Activated CD4-positive, alpha-beta memory T cell treated with anti-CD3 and anti-CD28 coated beads, Interleukin-2, amount 10 ng/mL, durations not matched to agents 7 days and 5 days (primary cell): ENCODE measurements at places on chromosomes 1 and 21.

DNA sequence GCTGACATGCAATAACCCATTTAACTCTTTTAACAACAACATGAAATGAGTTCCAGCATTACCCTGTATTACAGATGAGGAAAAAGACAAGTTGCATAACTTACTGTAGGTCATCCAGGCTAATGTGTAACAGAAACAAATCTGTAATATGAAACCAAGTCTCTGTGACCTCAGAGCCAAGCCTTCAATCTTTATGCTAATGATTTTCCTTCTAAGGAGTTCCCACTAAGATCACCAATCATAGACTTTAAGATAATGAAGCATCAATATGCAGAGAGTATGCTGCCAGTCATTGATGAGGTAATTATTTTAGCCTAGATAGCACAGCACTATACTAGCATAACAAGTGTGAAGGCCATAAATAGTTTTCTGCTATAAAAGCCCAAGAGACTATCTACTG is 35.6 kb upstream of the RNPC3 start:
- DNase-seq, result no peak
- no peak overlapping the region for H3K27ac ChIP-seq
- H3K27me3 ChIP-seq, result no peaks in the 10 kb centered on the region
- H3K4me3 ChIP-seq, result no peak overlapping the region

GRCh38 chr1:42938645-42939615 is 19.7 kb downstream of the SLC2A1 start:
- DNase-seq, result no peak
- peaks cover 99% of the 10 kb centered on the region for H3K4me1 ChIP-seq
- peak overlapping the region; percentile 94 for H3K27ac ChIP-seq
- H3K27me3 ChIP-seq, result no peaks in the 10 kb centered on the region
- H3K4me3 ChIP-seq, result peak overlapping the region; percentile 59
- H3K36me3 ChIP-seq, result peaks cover 88% of the 10 kb centered on the region

GRCh38 chr1:205811660-205812059 is 1.3 kb downstream of the SLC41A1 start:
- H3K27ac ChIP-seq, result no peak overlapping the region
- peak overlapping the region; percentile 85 for H3K4me3 ChIP-seq
- peaks cover 26% of the 10 kb centered on the region for H3K36me3 ChIP-seq
- H3K4me1 ChIP-seq, result peaks cover 53% of the 10 kb centered on the region
- peaks cover 13% of the 10 kb centered on the region for H3K27me3 ChIP-seq

GRCh38 chr1:28565040-28565439 is 12.2 kb downstream of the TRNAU1AP start:
- H3K27me3 ChIP-seq, result no peaks in the 10 kb centered on the region
- H3K4me3 ChIP-seq, result no peak overlapping the region
- H3K4me1 ChIP-seq, result no peaks in the 10 kb centered on the region
- peaks cover 51% of the 10 kb centered on the region for H3K36me3 ChIP-seq

DNA sequence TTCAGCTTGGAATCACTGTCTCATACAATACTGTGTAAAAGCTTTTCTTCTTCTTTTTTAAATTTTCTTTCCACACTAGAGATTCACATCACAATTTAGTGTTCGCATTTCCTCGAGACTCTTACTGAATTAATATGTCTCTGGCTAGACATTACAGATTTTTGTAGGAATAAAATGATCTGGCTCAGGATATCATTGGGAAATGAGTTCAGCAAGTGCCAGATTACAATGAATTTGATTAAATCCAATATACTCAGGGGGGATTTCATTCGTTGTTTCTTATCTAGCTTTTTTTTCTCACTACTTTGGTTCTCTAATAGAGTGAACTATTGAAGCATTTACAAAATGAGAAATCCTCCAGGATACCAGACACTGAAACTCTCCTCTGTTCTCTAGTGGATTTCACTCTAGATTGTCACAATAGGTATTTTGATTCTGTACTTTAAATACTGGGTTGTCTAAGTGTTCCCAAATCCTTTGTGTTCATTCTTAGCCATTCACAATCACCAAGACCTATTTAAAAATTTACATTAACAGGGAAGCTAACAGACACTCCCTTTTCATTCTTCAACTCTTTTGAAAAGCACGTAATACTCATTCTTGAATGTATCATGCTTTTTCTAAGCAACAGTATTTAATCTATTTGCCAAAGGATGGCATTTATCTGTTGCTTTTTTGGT is 2.8 kb upstream of the TSEN15 start:
- H3K4me1 ChIP-seq, result peaks cover 25% of the 10 kb centered on the region
- H3K36me3 ChIP-seq, result peaks cover 7% of the 10 kb centered on the region
- no peak for DNase-seq
- peaks cover 35% of the 10 kb centered on the region for H3K27me3 ChIP-seq

DNA sequence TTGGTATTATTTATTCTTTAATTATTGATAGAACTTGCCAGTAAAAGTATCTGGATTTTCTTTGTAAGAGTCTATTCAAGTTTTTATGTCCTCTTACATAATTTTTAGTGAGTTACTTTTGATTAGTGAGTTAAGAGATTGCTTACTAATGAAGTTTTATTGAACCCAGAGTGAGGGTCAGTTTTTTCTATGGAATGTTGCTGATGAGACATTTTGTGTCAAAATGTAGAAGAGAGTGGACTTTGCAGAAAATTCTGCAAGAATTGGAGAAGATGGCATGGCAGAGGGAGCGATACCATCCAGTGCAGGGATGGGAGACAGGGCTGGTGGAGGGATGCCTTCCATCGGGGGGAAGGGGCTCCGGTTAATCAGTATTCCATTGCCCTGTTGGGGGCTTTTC is 11.0 kb downstream of the MTARC2 start:
- H3K27ac ChIP-seq, result no peak overlapping the region
- DNase-seq, result no peak
- no peak overlapping the region for H3K4me3 ChIP-seq
- no peaks in the 10 kb centered on the region for H3K4me1 ChIP-seq

- no peaks in the 10 kb centered on the region for H3K36me3 ChIP-seq
- H3K4me3 ChIP-seq, result no peak within 1 kb of the TSS
- peaks cover 37% of the 10 kb centered on the region for H3K27me3 ChIP-seq
- no peak for DNase-seq
- no peaks in the 10 kb centered on the region for H3K4me1 ChIP-seq
- no peak within 1 kb of the TSS for H3K27ac ChIP-seq
Observed at GRCh38 chr1:56644919-56645676, at the start of gene PRKAA2. PRKAA2 (plus strand) TSS chr1:56645314; CDS start chr1:56645388, 74 bp downstream.

DNA sequence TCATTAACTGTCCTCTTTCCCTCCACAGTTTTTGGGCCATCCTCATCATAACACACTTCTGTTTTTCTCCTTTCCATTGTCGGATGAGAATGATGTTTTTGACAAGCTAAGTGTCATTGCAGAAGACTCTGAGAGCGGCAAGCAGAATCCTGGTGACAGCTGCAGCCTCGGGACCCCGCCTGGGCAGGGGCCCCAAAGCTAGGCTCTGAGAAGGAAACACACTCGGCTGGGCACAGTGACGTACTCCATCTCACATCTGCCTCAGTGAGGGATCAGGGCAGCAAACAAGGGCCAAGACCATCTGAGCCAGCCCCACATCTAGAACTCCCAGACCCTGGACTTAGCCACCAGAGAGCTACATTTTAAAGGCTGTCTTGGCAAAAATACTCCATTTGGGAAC is 28.6 kb upstream of the IFNAR1 start:
- no peak overlapping the region for H3K4me3 ChIP-seq
- DNase-seq, result no peak
- peaks cover 28% of the 10 kb centered on the region for H3K4me1 ChIP-seq
- peaks cover 54% of the 10 kb centered on the region for H3K36me3 ChIP-seq
- H3K27me3 ChIP-seq, result no peaks in the 10 kb centered on the region

DNA sequence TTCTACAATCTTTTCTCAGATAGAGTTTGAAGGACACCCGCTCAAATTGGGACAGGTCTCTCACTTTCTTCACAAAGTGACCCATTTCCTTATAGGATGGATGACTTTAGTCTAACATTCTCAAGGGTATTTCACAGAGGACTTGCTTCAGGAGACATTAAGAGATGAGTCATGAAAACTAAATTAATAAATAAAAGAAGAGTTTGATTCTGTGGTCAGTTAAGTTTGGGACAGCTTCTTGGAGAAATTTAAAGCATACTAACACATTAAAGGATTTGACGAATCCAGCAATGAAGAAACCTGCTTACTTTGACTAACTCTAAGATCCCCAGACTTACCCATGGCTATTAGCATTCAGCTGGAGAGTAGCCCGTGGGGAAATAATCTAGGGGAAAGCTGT is 95.6 kb upstream of the RAB3GAP2 start:
- no peak overlapping the region for H3K4me3 ChIP-seq
- no peaks in the 10 kb centered on the region for H3K27me3 ChIP-seq
- no peaks in the 10 kb centered on the region for H3K36me3 ChIP-seq
- DNase-seq, result no peak
- no peaks in the 10 kb centered on the region for H3K4me1 ChIP-seq
